Activated CD4-positive, alpha-beta T cell treated with anti-CD3 and anti-CD28 coated beads for 1 hour (primary cell): ENCODE measurements at places on chromosomes 2 and 18.

- no peak for DNase-seq
Observed at GRCh38 chr18:55400590-55401541, 187.1 kb downstream of the TCF4 start.

GRCh38 chr2:217099561-217099960 lies 239.7 kb upstream of the TNP1 start:
- no peak for DNase-seq

GRCh38 chr2:237122214-237122666 lies 36.6 kb downstream of the COPS8 start:
- no peak for DNase-seq

- no peak for DNase-seq
Observed at GRCh38 chr2:199751492-199752120, 99.4 kb downstream of the FTCDNL1 start.

DNA sequence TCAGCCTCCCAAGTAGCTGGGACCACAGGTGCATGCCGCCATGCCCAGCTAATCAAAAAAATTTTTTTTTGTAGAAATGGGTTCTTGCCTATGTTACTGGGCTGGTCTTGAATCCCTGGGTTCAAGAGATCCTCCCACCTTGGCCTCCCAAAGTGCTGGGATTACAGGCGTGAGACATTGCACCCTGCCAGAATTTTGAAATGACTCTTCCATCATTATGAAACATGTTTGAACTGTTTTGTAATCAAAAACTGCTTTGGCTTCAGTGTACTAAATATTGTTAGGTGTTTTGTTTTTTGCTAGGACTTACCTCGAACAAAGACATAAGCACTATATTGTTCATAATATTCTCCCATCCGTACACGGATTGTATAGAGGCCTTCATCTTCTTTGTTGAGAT lies 55.8 kb downstream of the MYOM1 start:
- DNase-seq = no peak

GRCh38 chr2:180720829-180721228 lies 259.6 kb upstream of the UBE2E3 start:
- no peak for DNase-seq

- no peak for DNase-seq
Observed at GRCh38 chr2:102478686-102479470, 5.9 kb downstream of the SLC9A4 start.

DNA sequence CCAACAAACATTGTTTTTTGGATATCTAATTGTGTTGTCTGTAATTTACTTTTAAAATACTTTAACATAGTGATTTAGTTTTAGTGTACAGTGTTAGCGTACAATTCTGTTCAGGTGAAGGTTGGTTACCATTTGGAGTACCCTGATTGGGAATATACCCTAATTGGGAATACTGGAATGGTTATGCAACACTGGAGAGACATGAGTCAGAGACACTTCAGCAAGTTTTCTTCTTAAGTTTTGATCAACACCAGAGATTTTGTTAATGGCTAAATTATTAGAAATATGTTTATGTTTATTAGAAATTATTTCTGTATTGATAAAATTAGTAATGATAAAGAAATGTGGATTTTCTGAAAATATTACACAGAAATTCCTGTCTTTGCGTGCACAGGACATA lies 100.3 kb upstream of the NABP1 start:
- DNase-seq = no peak

- DNase-seq = no peak
Observed at GRCh38 chr2:156538083-156538504, 101.9 kb downstream of the GPD2 start.

DNA sequence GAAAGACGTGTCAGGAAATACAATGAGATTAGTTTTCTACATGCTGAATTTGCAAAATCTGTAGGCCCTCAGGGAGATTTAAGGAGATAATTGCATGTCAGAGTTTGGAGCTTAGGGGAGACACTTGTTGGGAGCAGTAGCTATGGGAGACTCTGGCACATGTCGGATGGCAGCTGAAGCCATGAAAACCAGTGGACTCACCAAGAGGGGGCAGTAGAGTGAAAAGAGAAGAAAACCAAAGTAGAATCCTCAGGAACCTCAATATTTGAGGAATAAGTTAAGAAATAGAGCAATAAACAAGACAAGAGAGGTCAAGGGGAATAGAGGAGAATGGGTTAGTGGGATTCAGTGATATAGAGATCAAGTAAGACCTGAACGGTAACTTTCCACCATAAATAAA lies 24.8 kb downstream of the RUFY4 start:
- no peak for DNase-seq

GRCh38 chr2:129274038-129274415 lies 705.4 kb upstream of the RAB6C start:
- no peak for DNase-seq

DNA sequence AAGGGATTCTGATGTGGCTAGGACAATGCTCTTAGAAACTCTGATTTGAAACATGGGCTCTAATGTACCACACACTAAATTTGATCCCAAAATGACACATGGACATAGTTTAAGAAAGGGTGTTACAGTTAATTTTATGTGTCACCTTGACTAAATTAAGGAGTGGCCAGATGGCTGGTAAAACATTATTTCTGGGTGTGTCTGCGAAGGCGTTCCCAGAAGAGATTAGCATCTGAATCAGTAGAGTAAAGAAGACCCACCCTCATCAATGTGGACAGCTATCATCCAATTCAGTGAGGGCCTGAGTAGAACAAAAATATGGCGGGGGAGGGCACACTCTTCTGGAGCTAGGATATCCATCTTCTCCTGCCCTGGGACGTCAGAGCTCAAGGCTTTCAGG lies 283.1 kb upstream of the CHAC2 start:
- no peak for DNase-seq

- DNase-seq = no peak
Observed at GRCh38 chr2:223365158-223365679, 236.9 kb downstream of the SCG2 start.

DNA sequence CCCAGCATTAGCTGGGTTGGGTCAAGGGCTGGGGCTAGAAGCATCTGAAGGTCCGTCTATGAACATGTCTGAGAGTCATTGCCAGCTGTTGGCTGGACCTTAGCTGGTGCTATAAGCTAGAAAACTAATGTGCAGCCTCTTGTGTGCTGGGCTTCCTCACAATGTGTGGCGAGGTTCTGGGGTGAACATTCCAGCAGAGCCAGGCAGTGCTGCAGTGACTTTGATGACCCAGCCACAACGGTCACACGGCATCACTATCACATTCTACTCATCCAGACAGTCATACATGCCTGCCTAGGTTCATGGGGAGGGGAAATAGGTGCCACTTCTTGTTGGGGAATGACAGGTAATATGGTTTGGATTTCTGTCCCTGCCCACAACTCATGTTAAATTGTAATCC lies 260.5 kb downstream of the CYP26B1 start:
- no peak for DNase-seq

GRCh38 chr18:72652990-72653593 lies 109.0 kb upstream of the CBLN2 start:
- DNase-seq = no peak
